Stromal cell of bone marrow (primary cell): ENCODE measurements at places on chromosomes 12 and 14.

DNA sequence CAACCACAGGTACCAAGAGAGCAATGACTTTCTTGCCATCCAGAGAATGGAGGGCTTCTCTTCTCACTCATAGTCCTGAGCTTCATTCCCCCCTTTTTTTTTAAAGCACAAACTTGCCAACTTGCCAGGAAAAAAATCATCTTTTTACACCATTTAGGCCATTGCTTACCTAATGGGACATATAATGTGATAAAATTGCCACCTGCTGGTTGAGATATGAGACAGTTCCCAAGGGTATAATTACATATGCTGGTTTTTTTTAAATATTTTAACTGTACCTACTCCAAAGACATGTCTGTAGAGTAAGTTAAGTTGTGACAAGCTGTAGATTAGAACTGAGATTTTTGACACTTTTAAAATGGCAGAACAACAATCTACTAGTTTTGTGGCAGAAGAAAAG lies 519.1 kb upstream of the SEL1L start:
- DNase-seq, result no peak

DNA sequence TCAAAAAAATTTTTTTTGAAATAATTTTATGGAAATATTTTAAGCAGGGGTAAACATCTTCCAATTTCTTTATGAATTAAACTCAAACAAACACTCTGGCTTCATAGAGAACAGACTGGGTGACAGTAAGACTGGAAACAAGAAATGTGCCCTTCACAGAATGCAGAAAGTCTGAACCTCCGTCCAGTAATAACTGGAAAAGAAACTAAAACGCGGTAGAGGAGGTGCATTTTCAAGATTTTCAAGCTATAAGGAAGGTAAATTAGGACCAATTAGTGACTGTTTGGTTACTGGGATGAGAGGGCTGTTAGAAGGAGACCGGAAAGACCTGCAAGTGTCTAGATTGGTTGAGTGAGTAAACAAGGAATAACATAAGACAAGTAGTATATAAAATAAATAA lies 245.7 kb downstream of the CEP128 start:
- no peak for DNase-seq

- DNase-seq, result no peak
Measured at GRCh38 chr14:100165376-100165775, 5.9 kb upstream of the DEGS2 start.

GRCh38 chr14:96016501-96017160 lies 22.5 kb upstream of the C14orf132 start:
- no peak for DNase-seq

- DNase-seq, result no peak
Measured at GRCh38 chr12:7101694-7102131, 7.3 kb downstream of the C1RL start.

GRCh38 chr14:84403585-84403984 lies 1126.4 kb upstream of the FLRT2 start:
- no peak for DNase-seq

DNA sequence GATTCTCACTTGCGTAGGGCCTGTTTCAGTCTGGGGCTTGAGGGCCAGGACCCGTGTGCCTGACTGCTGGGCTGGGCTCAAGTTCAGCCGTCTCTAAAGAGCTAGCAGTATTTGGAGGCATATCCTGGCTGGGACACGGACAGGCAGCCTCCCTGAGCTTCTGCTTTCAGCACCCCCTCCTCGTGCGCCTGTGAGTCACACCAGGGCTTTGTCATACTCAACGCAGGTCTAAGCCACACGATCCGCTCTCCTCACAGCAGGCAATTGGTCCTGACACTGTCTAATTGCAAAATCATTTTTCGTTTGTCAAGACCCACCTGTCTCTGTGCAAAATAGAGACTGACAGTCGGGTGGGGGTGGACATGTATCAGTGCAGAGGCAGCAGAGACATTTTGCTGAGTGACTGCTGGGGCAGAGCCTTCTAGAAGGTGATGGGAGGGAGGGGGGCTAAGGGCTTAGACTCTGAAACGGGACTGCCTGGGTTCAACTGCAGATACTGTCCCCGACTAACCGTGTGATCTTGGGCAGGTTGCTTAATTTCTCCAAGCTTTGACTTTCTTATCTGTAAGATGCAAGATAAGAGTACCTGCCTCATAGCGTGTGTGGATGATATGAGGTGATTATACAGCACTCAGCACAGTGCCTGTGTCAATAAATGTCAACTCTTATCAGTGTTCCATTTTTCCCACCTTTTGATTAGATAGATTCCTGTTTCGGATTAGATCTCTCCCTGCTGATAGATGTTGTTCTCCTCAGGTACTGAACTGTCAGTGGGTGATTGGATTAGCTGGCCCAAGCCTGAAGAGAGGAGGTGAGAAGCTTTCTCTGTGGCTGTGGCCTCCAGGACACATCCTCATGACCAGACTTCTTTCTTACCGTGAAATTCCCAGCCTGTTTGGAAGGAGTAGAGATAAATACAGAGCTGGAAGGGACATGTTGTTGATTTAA lies 53.1 kb downstream of the KCNA1 start:
- DNase-seq, result no peak

GRCh38 chr12:63387771-63388170 lies 236.8 kb upstream of the AVPR1A start:
- no peak for DNase-seq

DNA sequence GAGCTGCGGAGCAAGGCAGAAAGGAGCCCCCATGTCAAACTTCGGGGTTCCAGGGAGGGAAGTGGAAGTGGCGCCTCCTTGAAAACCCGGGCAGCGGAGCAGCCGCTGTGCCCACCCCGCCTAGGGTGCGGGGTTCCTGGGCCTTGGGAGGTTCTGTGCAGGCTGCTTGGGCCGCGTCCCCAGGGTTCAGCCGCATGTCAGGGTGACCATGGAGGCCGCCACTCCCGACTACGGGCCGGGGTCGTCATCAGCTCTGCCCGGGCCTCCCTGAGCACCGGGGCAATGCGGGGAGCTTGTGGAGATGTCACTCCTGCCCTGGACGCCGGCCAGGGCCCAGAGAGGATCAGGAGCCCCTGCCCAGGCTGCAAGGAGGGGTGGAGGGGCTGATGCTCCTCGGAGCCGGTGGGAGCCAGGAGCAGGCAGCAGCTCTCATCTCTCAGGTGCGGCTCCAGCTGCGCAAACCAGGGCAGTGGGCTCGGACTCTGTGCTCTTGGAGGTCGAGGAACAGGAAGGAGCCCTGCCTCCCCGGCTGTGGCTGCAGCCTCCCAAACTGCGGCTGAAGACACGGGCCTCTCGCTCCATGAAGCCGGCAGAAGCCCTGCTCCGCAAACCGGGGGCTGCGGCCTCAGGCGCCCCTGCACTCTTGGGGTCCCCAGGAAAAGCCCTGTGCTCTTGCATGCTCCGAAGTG lies 1286.5 kb downstream of the TMEM121 start:
- no peak for DNase-seq

DNA sequence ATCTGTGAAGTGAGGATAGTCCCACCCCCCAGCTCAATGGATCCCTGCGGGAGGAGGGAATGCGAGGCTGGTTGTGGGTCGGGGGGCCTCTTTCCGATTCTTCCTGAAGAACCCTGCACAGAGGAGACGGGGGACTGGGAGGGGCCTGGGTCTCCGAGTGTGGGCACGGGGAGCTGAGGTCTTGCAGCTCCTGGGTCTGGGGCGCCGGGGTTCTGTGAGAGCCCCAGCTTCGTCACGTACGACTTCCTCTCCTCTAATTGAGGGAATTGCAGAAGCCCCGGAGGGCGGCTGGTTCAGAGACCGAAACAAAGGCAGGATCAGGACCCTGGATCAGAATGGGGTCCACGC lies 66.6 kb downstream of the DIO3 start:
- no peak for DNase-seq

DNA sequence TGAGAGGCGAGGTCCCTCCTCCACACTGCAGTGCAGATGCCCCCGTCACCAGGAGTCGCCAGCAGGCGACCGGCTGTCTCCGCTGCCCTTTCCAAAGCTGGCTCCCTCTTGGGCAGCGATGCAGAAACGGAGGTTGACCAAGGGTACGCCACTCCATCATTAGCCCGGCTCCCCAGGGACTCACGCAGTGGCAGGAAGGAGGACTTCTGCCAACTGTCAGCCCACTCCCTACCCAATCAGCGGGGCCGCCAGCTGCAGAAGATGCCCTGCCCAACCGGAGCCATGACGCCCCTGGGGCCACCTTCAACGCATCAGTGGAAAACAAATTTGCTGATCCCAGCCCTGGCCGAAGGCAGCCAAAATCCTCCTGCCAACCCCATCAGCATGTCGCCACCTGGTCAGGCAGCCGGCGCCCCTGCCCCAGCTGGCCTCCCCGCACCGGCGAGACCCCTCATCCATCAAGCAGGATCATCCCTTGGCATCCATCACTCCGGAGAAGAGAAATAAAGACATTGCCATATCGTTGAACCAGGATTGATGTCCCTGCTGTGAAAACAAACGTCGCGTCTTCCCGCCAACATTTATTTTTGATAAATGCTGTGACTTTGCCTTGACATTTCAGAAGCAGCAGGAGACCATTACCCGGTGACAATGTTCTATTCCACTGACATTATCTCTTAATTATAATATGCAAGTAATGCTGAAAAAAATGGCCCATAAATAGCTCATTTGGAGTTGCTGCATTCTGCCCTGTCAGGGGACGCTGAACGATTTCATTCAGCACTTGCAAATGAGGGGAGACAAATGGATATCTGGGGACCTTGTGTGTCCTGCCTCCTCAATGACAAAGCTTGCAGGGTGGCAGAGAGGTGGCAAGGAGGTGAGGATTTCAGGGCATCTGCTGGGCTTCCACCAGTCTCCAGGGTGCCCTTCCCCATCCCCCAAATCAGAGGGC lies 105.1 kb downstream of the SCARB1 start:
- DNase-seq, result no peak
